ENCODE measurements at places on chromosomes 1 and 21. TPM values are rescaled to one million over a fixed set of nuclear protein-coding genes. Genes with fewer than 3 reads are reported as not detected.

LCE4A gene
- not detected for total RNA-seq

FCGR2B gene
- not detected for total RNA-seq

TMOD4 gene
- not detected for total RNA-seq

TNFSF4 gene
- 11.8 TPM for total RNA-seq

PDE4DIP gene
- total RNA-seq = 13.1 TPM

NBPF6 gene
- total RNA-seq = not detected

NCMAP gene
- not detected for total RNA-seq

CD1B gene
- total RNA-seq = not detected

All from vein endothelial cell (primary cell).